RPMI7951 (cell line): ENCODE measurements at places on chromosomes 13 and 19. TPM values are rescaled to one million over a fixed set of nuclear protein-coding genes. Genes with fewer than 3 reads are reported as not detected.

Gene NFIC
- total RNA-seq: 20.9 and 21.2 TPM in 2 replicates

Gene ICAM5
- total RNA-seq: 12.0 and 15.8 TPM in 2 replicates

Gene TNFRSF19
- 39.2 and 44.5 TPM in 2 replicates for total RNA-seq

Gene KL
- not detected in 2 replicates for total RNA-seq

Gene FBXO17
- 12.5 and 22.1 TPM in 2 replicates for total RNA-seq

Gene SHD
- 0.12 TPM in 1 of 2 replicates, not detected in the other for total RNA-seq

Gene TMEM145
- 0.68 and 1.2 TPM in 2 replicates for total RNA-seq

Gene PDX1
- total RNA-seq: not detected in 2 replicates

Gene TLE6
- total RNA-seq: 0.84 and 3.9 TPM in 2 replicates

DNA sequence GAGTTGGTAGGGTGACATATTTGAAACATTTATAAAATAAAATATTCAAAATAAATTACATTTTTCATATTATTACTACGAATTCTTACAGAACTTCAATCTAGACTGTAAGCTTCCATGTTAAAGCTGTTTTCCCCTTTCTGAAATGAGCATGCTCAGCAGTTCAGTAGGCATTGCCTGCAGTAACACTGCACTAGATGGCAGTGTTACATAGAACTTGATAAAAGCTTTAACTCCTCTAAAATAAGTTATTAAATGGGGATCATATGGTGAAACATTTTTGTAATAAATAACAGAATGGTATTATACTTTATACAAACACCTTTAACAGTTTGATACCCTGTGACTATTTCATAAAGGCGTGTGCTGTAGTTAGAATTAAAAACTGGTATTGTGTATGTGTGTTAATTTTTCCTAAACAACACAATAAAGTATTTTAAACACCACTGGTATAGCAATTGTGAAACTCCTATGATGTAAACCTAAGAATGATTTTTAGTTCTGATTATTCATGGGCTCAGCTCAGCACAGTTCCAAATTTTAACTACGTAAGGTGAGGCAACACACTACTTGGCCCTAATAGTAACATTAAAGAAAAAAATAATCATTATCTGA is 11.6 kb upstream of the GPR18 start:
- peak; percentile 59 for DNase-seq

DNA sequence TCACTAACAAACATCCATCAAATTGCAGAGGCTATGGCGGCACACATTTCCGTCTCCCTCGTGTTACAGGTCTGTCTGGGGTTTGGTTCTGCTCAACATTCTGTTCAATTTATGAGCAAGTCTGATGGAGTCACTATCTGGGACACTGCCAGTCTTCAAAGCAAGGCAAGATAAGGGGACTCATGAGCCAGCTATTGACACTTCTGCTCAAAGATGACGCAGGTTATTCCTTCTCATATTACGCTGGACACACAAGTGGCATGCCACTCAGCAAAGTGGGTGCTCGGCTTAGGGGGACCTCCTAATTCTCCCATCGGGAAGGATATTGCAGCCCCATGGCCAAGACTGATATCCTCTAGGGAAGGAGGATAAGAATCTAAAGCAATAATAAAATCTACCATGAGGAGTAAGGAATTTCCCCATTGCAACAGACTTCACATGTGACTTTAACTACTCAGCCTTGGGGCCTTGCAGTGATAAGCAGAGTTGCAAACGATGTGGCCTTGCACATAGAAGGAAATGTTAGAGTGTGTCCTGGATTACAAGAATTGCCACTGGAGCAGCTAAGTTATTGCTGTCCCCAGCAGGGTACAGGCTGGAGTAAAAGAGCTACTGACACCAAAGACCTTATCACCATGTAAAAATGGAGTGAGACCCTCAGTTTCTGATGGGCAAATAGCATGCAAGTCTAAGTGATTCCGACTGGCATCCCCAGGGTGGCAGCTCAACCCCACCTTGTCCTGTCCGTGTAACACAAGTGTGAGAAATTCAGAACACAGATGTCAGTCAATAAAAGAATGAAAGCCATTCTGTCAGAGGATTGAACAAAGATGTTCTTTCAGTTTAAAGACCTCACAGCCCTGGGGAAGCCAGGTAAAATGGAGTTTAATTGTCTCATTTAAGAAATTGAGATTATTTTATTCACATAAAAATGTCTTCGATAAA is 306.1 kb downstream of the IRS2 start:
- no peak for DNase-seq

DNA sequence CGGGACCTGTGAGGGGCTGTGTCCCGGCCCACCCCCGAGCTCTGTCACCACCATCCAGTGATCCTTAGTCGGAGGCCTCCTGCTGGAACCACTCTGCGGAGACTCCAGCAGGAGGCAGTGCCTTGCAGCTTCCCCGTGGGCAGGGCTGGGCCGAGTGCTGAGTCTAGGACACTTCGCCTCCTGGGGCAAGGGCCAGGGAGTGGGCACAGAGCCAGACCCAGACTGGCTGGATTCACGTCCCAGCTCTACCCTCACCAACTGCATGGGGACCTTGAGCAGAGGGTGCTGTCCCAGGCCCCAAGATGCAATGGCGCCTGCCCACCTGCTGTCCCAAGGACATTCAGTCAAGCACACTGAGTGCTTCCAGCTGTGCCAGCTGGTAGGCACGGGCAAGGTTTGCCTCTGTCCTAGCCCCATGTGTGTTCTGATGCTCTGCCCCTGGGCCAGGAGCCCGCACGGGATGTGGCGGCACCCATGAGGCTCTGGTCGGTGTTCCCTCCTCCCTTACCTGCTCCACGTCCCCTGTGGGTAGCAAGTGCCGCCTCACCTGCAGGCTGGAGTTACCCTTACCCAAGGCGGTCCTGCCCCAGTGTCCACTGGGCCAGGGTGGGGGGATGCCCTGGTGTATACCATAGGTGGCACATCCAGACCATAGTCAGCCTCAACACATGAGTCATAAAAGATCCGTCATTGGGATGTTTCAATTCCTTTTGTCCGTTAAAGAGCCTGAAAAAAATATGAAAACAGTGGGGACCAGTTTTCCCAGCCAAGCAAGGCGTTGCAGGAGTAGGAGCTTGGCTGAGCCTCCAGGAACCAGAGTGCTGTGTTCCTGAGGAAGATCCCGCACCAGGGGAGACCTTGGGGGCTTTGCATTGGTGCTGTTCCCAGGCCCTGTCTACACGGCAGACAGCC is 7.4 kb downstream of the FZR1 start:
- no peak for DNase-seq

GRCh38 chr19:10748927-10749434 is 31.1 kb downstream of the DNM2 start:
- peak; percentile 67 for DNase-seq

DNA sequence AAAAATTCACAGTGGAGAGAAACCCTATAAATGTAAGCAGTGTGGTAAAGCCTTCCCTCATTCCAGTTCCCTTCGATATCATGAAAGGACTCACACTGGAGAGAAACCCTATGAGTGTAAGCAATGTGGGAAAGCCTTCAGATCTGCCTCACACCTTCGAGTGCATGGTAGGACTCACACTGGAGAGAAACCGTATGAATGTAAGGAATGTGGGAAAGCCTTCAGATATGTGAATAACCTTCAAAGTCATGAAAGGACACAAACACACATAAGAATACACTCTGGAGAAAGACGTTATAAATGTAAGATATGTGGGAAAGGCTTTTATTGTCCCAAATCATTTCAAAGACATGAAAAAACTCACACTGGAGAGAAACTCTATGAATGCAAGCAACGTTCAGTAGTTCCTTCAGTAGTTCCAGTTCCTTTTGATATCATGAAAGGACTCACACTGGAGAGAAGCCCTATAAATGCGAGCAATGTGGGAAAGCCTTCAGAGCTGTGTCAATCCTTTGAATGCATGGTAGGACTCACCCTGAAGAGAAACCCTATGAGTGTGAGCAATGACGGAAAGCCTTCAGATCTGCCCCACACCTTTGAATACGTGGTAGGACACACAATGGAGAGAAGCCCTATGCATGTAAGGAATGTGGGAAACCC is 16.1 kb upstream of the ZNF439 start:
- no peak for DNase-seq

DNA sequence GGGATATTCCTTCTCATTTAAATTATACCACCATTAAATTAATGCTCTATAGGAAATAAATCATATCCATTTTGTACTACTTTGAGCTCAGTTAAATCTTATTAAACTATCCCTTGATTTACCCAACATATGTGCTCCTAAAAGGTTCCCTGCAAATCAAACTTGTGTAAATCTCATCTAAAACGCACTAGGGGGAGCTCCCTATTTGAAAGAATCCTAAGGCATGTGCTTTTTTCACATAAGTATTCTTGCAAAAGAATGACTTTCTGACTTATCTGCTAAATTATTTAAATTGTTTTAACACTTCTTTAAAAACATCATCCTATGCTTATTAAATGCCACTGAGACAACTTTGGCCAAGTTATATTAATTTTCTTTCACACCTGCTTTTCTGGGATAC is 7.9 kb downstream of the INTS6 start:
- DNase-seq: peak; percentile 37

DNA sequence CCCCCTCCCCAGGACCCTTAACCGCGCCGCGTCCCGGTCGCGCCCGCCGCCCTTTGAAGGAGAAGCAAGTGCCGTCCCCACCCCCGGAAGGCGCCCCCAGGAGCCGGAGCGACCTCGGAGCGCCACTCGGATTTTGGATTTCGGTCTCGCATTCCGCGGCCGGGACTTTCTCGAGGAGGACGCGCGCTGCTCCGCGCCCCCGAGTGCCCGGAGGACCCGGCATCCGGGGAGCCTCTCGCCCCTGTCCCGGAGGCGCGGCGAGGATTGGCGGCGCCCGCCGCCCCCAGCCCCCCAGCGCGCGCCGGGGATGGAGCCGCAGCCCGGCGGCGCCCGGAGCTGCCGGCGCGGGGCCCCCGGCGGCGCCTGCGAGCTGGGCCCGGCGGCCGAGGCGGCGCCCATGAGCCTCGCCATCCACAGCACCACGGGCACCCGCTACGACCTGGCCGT is 1.6 kb downstream of the MIDN start:
- no peak for DNase-seq

GRCh38 chr13:74784959-74785358 is 650.8 kb upstream of the KLF12 start:
- DNase-seq: no peak

GRCh38 chr13:90630716-90631115 is 716.8 kb upstream of the MIR17HG start:
- DNase-seq: no peak

DNA sequence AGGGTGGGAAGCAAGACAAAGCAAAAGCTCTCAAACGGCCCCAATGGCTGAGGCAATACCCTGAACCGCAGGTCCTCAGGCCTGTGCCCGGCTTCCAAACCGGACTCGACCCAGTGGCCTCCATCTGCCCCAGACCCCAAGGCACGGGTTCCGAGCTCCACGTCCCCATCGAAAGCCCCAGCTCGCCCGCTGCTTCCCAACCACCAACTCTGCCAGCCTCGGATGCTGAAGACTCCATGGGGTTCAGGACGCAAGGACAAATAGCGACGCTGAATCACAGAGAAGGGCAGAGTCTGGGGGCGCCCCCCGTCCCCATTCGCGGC is 559 bp downstream of the POLR2E start:
- DNase-seq: no peak

GRCh38 chr13:23852351-23852750 is 36.8 kb downstream of the MIPEP start:
- no peak for DNase-seq
